ENCODE measurements at places on chromosomes 6 and 20.

- no peak for DNase-seq
Measured at GRCh38 chr20:6888736-6889395, 121.4 kb downstream of the BMP2 start.

DNA sequence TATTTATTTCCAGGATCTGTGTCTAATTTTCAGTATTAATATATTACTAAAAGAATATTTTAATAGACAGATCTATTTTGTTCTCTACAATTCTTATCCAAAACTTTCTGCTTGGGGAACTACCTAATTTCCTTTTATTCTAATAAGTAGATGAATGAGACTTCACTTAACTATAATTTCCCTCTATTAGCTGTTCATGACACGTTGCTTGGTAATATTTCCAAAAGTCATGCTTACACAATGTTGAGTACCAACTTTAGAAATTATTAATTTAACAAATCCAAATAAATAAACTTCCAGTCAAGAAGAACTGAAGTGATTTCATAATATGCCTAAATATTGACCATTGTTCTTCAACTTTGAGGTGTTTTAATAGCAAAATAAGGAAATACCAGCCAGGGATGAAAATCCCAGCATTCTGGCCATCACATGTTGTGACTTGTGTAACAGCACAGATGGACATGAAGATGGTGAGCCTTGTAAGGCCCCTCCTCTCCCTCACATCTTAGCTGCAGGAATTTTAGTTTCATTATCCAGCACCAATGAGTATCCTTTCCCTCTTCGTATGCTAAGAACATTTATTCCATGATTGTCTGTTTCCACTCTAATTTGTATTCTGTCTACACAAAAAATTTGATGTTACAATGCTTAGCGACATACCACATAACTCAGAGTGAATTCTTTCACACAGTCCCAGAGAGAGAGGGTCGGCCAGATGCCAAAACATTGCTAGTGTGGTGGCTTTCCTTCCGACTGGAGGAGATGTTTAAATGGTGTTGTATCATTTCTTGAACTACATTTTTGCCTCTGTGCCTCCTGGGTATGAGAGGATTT lies 137.5 kb downstream of the FOXA2 start:
- no peak for DNase-seq

- DNase-seq: no peak
Measured at GRCh38 chr6:72950114-72950860, 275.0 kb downstream of the KHDC1L start.

DNA sequence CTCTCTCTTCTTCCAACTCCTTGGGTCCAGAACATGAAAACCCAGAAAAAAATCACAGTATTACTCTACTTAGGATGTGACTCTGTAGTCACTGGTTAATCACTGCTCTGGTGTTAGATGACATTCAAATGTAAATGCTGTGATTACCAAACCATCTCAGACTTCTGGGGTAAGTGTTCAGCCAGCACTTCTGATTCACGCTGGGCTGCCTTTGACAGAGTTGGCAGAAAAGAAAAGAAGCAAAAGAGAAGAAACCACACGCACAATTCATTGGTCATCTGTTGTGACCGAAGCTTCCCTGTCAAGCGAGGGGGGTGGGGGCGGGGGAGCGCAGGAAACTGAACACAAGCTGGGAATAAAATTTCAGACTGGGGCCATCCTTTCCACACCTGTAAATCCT lies 82.7 kb downstream of the PSMG4 start:
- peak; percentile 69 for DNase-seq

GRCh38 chr20:45461225-45461624 lies 8.3 kb upstream of the WFDC2 start:
- DNase-seq: no peak

DNA sequence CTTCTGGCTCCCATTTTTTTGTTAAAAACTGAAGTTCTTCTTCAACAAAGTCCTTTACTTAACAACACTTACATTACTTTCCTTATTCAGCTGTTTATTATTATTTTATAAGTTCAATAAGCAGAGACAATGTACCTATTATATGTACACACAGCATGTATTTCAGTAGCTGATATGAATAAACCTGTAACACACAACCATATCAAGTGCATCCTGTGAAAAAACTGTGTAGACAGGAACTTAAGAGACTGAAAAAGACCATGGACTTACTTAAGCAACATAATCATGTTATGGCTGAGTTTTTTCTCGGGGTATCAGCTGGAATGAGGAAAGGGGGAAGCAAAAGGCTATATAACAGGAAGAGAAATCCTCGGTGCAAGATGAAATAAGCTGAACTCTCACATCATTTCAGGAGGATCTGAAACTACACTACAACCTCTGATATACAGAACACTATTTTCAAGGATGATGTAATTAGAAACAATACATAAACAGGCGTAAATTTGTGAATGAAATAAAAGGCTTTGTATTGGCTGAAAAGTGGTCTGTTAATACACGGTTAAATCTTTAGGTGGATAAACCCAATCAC lies 70.9 kb downstream of the REV3L start:
- DNase-seq: no peak

- DNase-seq: no peak
Measured at GRCh38 chr20:1212023-1212422, 8.8 kb downstream of the C20orf202 start.

DNA sequence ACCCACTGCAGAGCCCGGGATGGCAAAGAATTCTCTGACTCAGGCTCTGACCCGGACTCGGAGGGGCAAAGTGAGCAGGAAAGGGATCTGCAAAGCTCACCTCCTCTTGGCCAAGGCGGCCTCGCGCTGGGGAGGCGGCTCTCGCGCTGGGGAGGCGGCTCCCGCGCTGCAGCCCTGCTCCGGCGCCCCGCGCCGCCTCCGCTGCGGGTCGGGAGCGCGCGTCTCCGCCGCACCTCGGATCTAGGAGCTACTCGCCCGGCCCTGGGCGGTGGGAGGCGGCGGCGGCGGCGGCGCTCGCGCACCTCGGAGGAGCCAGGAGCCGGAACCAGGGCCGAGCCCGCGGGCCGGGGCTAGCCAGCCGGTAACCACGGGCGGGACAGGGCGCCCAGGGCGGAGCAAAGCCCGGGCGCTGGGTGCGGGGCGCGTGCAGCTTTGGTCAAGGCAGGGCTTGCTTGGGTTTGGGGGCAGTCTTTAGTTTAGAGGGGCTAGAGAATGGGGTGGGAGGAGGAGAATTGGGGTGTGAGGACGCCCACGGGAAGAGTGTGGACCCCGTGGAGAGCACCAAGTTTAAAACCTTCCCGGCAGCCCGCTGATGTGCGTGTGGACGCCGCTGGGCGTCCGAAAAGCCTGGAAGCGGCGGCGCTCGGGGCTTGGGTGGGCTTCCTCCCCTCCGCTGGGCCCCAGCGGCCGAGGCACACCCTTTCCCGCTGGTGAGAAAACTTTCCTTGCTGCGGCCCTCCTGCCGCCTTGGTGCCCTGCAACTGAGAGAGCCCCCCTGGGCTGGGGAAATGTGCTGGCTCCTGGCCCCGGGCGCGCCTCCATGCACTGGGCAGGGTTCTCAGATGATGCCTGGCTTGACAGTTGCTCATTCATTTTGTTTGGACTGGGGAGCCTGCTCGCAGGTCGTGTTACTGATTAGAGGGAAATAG lies at the start of gene MRAP2:
Gene MRAP2, plus strand, starts transcription at position 250 of the 929 bp plus-strand sequence. CDS start 21,547 bp downstream, outside the sequence.
- DNase-seq: peak; percentile 78

DNA sequence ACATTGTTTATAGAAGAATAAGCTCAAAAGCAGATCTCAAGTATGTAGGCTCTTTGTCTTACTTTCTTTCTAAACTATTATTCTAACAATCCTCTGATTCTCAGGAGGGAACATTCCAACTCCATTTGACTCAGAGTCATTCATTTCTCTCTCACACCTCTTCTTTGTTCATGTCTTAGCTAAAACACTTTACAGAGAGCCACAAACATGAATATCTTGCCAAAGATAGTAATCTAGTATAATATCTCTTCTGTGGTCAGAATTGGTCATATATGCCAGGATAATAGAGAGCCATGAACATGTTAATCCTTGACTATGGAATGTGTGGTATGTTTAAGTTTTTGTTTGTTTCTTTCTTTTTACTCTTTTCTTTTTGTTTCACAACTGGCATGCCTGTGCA lies 456.0 kb upstream of the PTCHD4 start:
- peak; percentile 5 for DNase-seq

- DNase-seq: no peak
Measured at GRCh38 chr6:151358475-151358874, 32.9 kb downstream of the ZBTB2 start.

DNA sequence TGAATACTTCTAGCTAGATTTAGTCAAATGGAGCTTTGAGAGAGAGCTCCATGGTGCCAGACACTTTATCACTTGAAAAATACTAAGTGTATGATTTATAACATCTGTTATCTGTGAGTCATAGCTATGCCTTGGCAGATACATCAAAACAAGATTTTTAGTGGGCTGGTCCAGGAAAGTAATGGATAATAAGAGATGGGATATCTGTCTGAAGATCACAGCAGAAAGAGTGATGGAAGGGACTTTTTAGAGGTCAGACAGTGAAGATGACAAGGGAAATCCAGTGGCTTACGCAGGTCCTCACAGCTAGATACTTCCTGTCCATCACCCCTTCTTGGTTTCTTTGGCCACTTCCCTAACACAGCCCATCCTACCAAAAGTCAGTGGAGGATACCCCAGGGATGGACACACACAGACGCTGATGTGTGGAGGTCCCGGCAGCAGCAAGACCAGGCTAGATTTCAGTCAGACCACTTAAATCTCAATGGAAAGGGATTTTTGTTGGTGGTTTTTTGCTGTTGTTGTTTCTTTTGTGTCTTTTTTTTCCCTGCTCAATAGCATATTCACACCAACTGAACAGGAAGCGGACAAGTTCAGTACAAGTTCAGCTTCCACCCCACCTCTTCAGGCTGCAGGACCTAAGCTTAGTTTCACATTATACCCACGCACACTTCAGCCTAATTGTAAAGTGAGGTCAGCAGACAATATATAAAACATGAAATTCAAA lies 209.3 kb downstream of the ALDH8A1 start:
- DNase-seq: no peak

DNA sequence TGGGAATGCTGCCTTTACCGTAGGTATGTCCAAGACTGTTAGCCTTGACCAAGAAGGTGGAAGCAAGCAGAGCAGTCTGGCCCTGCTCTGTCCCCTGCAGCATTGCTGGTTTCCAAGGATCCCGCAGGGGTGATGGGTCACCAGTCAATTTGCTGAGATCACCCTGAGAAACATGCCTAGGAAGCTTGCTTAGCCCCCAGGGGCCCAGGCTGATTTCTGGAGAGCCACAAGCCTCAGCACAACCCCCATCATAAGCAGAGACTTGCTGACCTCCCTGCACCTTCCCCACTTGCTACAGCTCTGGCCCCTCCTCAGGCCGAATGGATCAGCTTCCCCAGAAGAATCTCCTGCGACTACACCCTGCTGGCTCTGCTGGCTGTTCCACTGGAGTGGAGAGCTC lies 21.5 kb downstream of the ARHGAP40 start:
- no peak for DNase-seq

DNA sequence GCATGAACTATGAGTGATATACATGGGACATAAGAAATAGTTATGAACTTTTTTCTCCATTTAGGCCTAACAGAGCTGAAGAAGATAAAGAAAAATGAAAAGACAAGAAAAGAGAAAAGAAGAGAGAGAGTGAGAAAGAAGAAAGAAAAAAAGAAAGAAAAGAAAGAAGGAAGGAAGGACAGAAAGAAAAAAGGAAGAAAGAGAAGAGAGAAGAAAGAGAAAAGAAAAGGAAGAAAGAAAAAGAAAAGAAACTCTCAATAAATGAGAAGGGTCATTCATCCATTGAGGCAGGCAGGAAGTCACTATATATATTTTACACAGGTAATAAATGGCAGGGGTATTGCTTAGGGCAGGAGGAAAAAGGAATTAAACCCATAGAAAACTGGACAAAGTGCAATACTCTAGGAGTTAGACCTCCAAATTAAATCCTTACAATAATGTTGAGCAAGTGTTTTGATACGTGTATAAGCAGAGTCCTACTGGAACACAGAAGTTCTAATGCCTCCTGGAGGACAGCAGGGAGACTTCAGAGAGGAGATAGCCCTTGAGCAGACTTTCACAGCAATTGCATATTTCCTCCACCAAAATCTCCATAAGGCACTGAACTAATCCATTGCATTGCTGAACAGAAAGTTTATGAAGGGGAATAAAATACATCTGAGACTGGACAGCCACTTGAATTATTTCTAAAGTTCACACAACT lies 86.4 kb upstream of the TENT5A start:
- DNase-seq: no peak

DNA sequence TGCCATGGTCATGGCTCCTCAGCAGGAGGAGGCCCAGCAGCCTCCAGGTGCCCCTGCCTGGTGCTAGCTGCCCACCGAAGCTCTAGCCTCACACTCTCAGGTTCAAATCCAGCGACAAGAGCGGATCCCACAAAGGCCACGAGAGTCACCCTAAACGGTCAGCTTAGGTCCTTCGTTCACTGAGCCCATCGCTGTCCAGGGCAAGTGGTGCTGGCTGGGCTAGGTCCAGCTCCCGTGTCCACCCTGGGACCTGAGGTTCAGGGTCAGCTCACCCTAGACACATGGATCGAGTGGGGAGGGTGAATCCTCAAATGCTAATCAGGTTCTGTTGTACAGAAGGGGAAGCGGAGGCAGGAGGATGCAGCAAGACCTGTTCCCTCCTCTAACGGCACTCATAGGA lies 171.9 kb upstream of the SULF2 start:
- no peak for DNase-seq

DNA sequence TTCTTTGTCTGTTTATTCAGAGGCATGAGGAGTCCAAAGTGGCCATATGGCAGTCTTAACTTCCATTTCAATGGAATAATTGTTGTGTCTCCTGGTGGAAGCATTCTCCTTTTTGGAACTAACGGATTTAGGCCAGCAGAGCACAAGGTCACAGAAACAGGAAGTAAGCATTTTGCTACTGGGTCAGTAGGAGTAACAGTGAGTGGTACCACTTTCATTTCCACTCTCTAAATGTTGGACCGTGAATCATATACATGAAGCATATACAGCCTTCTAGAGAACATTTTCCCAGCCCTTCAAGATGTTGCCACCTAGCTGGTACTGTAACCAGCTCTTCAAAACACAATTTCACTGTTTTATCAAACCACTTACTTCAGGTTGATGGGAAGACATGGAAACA lies 182.8 kb downstream of the EYS start:
- DNase-seq: no peak

DNA sequence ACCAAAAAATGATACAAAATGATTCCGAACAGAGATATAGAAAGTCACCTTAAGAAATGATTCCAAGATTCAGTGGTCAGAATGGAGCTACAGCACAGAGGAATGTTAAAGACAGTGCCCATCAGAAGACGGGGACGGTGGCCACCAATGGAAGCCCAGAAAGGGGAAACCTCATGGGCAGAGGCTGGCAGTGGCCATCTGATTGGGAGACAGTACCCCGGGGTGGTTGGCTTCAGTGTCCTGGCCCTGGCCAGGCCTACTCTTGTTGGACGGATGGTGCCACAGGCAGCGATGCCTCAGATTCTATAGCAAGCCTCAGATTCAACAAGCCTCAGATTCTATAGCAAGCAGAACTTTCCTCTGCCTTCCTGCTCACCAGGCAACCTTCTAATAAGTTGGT lies 16.6 kb upstream of the PI16 start:
- no peak for DNase-seq

- no peak for DNase-seq
Measured at GRCh38 chr6:2552526-2553154, 198.1 kb downstream of the MYLK4 start.

- DNase-seq: no peak
Measured at GRCh38 chr6:85186546-85187175, 263.2 kb upstream of the NT5E start.

Measured in neural progenitor cell (in vitro differentiated cells).